ENCODE measurements at places on chromosomes 7 and 10. TPM values are rescaled to one million over a fixed set of nuclear protein-coding genes. Genes with fewer than 3 reads are reported as not detected.
A peak's percentile ranks its signal among the peaks of the same experiment; 100 is the strongest.

GRCh38 chr7:132309102-132309805 is 267.0 kb downstream of the PLXNA4 start:
- DNase-seq, result no peak

The NMT2 gene
- 20.9 TPM for total RNA-seq

- no peak for DNase-seq
Observed at GRCh38 chr10:110923856-110924493, 4.6 kb downstream of the SHOC2 start.

DNA sequence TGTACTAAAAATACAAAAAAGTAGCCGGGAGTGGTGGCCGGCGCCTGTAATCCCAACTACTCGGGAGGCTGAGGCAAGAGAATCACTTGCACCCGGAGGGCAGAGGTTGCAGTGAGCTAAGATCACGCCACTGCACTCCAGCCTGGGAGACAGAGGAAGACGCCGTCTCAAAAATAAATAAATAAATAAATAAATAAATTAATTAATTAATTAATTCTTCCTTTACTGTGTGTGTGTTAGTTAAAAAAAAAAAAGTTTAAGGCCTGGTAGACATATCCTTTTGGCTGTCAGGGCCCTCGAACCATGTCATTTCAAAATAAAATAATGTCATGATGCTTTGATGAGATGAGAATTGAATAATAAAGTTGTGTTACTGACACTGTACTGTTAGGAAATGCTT is 81.3 kb downstream of the ZNF467 start:
- no peak for DNase-seq

- DNase-seq, result no peak
Observed at GRCh38 chr7:18224138-18224537, 196.5 kb upstream of the PRPS1L1 start.

DNA sequence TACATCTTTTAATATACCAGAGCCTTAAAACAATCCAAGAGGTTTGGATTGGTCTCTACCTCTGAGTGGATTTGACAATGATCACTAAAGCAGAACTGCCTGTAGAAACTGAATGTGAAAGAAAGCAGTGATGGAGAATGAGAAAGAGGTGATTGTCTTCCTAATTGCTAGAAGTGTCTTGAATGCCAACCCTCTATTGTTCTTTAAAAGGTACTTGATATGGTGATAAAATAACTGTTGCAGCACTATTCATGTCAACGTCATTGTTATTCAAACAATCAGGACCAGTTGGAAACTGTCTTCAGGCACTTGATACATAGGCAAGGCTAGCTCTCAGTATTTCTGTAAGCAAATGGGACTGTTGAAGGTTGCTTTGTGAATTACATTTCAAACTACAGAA is 47.9 kb upstream of the ITPRID1 start:
- no peak for DNase-seq

- DNase-seq, result no peak
Observed at GRCh38 chr10:11110539-11110938, 92.9 kb downstream of the CELF2 start.

DNA sequence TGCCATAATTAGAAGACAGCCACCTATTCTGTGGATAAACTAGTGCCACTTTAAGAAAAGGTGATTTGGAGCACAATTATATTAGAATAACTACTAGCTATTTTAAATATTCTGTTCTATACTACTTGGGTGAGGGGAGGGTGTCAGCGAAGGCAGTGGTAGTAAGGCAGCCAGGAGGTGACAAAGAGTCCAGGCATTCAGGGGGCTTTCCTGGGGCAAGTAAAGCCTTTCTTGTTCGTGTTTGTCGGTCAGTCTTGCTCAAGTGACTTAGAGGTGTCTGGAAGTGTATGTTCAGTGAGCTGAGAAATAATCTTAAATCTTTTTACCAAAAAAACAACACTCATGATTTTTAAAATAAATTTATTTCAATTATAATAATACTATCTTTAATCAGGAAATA is 34.4 kb downstream of the ADD3 start:
- peak; percentile 77 for DNase-seq

The TPST1 gene
- 40.2 TPM for total RNA-seq

The ST7 gene
- total RNA-seq, result 39.3 TPM

The FFAR4 gene
- total RNA-seq, result not detected

GRCh38 chr7:50142425-50143017 is 49.5 kb upstream of the ZPBP start:
- peak; percentile 11 for DNase-seq

GRCh38 chr10:124990671-124991625 is 49.0 kb downstream of the ZRANB1 start:
- no peak for DNase-seq

The SCART1 gene
- 0.50 TPM for total RNA-seq

DNA sequence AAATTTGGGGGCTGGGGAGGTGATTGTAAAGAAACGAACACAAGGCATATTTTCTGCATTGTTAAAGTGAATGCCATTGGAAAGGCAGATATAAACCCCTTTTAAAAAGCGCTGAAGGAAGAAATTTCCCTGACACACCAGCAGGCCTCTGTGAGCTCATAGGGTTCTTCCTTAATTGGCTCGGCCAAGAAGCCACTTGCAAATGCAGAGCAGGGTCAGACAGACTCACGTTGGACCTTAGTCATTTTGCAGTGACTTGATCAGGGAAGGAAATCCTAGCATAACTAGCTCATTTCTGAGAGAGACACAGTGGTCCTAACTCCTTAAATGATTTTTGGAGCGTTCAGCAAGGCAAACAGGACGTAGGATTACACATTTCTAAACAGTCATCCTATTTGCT is 1461.4 kb downstream of the GATA3 start:
- no peak for DNase-seq

GRCh38 chr10:84204122-84204521 is 9.8 kb downstream of the CDHR1 start:
- DNase-seq, result no peak

The STAMBPL1 gene
- total RNA-seq, result 1.5 TPM

GRCh38 chr10:61749291-61749690 is 86.6 kb downstream of the CABCOCO1 start:
- DNase-seq, result no peak

The EFCAB10 gene
- total RNA-seq, result 0.38 TPM

DNA sequence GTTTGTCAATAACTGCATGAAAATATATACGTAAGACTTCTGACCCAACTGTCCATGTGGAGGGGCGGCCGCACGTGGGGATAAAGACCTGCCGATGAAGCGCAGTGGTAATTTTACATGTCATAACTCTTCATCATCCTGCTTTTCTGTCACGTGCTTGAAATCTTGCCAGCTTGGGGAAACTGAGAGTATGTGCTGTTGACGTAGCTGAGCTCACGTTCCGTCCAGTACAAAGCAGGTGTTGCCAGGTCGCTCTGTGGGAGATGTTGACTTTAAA is 105.1 kb downstream of the INPP5A start:
- DNase-seq, result no peak

Data from astrocyte (in vitro differentiated cells and primary cell).